Activated CD4-positive, alpha-beta T cell treated with anti-CD3 and anti-CD28 coated beads, Interleukin-2, amount 10 ng/mL, durations not matched to agents 24 days and 14 days (primary cell): ENCODE measurements at places on chromosomes 6 and 20. TPM values are rescaled to one million over a fixed set of nuclear protein-coding genes. Genes with fewer than 3 reads are reported as not detected.

Gene TFAP2A
- not detected in 2 replicates for total RNA-seq

Gene SERPINB6
- 33.1 and 36.2 TPM in 2 replicates for total RNA-seq

DNA sequence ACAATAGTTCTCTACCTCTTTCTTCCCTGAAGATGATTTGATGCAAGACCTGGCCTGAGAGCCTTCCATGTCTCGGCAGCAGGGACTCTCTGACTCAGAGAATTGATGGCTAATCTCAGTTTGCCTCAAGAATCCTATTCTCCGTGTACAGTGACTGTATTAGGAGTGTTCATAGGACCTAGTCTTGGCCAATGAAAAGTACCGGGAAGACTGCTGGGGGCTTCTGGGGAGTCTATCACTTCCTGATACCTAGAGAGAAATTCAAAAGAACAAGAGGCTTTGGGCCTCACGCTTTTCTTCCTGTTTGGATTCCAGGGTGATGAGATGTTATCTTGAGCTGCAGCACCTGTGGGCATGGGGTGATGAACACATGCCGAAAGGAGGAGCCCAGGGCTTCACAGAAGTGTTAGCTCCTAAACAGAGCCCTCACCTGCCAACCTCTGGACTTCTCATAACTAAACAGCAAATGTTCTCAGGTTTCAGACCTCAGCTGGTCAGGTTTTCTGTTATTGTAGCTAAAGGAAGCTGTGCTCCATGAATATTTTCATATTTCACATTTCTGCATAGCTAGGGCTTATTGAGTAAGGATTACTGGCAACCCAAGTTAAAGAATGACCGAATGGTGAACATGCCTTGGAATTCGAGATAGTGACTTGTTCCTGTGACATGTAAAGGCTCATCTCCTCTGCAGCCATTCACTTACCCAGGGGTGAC is 323.1 kb upstream of the AGPAT4 start:
- no peak for DNase-seq

Gene F13A1
- total RNA-seq: not detected in 2 replicates

GRCh38 chr6:169949511-169950097 is 198.2 kb downstream of the ERMARD start:
- no peak for DNase-seq

DNA sequence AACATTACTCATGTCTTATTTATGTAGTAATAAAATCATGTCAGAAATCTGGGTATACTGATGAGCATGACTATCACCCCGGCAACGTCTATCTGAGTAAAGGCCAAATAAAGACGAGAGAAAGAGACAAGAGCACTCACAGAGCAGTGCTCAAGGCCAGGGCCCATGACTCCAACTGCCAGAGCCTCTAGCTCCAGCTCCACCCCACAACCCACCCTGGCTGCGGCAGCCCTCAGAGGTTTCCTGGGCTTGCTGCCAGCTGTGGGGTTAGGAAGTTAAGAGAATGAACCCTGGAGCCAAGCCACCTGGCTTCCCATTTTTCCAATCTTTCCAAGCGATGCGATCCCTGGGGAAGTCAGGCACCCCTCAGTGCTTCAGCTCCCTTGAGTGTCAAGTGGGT is 92.0 kb upstream of the PAX1 start:
- no peak for DNase-seq

GRCh38 chr20:63345328-63346100 is 15.6 kb downstream of the CHRNA4 start:
- DNase-seq: no peak

Gene ARG1
- not detected in 2 replicates for total RNA-seq
